Fibroblast of lung (primary cell): ENCODE measurements at places on chromosomes 16 and 17. TPM values are rescaled to one million over a fixed set of nuclear protein-coding genes. Genes with fewer than 3 reads are reported as not detected.

DNA sequence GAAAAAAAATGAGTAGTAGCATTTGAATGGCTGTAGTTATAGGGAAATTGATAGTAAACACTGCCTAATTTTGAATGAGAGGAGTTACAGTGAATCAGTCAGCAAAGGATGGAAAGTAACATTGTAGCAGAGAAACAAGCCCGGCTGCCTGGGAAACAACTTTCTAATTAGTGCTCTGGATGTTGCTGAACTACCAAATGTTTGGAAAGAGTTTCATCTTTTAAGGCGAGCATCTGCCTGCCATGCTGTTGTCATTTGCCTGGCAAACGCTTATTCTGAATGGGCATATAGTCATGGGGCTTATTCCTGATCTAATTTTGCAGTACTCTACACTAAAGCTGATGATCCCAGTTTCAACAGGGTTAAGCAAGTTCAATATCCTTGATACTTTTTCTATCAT, 138.6 kb downstream of the CDH11 start:
- no peak for DNase-seq
- no peak overlapping the region for H3K27ac ChIP-seq
- no peak overlapping the region for H3K4me3 ChIP-seq
- no peaks in the 10 kb centered on the region for H3K27me3 ChIP-seq
- no peaks in the 10 kb centered on the region for H3K36me3 ChIP-seq
- no peaks in the 10 kb centered on the region for H3K4me1 ChIP-seq

- H3K27ac ChIP-seq = no peak overlapping the region
- peak; percentile 37 for DNase-seq
- peaks cover 5% of the 10 kb centered on the region for H3K36me3 ChIP-seq
- peaks cover 13% of the 10 kb centered on the region for H3K4me1 ChIP-seq
These were observed 23.8 kb downstream of the COTL1 start for GRCh38 chr16:84593825-84594724.

DNA sequence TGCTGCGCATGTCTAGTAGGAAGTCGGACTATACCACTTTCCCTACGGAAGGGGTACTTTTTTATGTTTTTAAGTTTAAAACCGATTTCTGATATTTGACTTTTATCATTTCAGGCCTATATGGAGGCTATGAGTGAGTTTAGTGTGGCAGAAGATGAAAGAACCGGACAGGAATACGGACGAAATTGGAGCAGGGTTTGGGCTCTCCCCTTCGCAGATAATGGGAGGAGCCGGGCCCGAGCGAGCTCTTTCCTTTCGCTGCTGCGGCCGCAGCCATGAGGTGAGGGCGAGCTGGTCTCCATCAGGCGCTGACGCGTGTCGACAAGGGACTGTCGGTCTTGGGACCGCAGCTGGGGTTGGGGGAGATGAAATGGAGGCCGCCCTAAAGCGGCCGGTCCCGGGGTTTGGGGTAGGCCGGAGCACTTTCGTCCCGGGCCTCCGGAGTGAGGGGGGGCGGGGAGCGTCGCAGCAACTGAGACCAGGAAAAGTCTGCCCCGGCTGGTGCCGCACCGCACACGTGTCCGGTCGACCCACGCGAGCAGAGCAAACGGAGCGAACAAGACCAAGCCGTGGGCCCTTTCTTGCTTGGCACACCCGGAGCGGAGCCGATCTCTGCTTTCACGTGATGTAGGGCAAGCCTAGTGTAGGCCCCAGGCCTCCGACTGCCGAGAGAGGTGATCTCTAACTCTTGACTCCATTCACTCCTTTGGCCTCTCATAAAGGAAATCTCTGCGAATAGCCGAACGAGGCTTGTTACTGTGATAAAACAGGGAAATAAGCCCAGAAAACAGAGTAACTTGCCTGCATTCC, at the start of gene RPL19:
Gene RPL19 (plus strand): TSS at position 214 of the 810 bp plus-strand sequence. CDS start 62 bp downstream, at position 276.
- peaks cover 16% of the 10 kb centered on the region for H3K36me3 ChIP-seq
- H3K27ac ChIP-seq = peak within 1 kb of the TSS; percentile 98
- peaks cover 11% of the 10 kb centered on the region for H3K4me1 ChIP-seq
- no peaks in the 10 kb centered on the region for H3K27me3 ChIP-seq
- no peak for DNase-seq

DNA sequence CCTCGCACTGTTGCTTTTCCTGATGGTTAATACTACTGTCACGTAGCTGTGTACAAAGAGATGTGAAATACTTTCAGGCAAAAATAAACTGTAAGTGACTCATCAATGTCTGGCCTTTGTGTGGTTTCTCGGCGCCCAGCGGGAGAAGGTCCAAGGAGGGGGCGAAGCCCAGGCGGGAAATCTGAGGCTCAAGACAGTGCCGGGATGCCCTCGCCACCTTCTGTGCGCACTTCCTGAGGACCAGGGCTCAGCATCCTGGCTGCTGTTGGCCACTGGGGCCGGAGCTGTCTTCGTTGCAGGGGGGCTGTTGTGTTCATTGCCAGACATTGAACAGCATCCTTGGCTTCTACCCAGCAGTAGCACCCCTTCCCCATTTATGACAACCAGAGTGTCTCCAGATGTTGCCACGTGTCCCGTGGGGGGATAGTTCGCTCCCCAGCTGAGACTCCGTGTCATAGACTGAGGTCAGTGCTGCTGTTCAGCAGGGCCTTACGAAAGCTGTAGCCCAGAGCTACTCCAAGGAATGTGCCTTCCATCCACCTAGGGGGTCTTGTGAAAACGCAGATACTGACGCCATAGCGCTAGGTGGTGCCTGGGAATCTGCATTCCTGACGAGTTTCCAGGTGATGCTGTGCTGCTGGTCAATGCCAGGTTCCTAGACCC, 67.3 kb upstream of the PLCG2 start:
- peaks cover 4% of the 10 kb centered on the region for H3K36me3 ChIP-seq
- H3K4me1 ChIP-seq = peaks cover 10% of the 10 kb centered on the region
- no peak overlapping the region for H3K4me3 ChIP-seq
- H3K27me3 ChIP-seq = peaks cover 5% of the 10 kb centered on the region
- no peak overlapping the region for H3K27ac ChIP-seq
- DNase-seq = peak; percentile 96

- no peak overlapping the region for H3K4me3 ChIP-seq
- no peak overlapping the region for H3K27ac ChIP-seq
- no peaks in the 10 kb centered on the region for H3K27me3 ChIP-seq
- H3K36me3 ChIP-seq = peaks cover 1% of the 10 kb centered on the region
- no peaks in the 10 kb centered on the region for H3K4me1 ChIP-seq
These were observed 9.5 kb downstream of the ZNF771 start for GRCh38 chr16:30416624-30417528.

DNA sequence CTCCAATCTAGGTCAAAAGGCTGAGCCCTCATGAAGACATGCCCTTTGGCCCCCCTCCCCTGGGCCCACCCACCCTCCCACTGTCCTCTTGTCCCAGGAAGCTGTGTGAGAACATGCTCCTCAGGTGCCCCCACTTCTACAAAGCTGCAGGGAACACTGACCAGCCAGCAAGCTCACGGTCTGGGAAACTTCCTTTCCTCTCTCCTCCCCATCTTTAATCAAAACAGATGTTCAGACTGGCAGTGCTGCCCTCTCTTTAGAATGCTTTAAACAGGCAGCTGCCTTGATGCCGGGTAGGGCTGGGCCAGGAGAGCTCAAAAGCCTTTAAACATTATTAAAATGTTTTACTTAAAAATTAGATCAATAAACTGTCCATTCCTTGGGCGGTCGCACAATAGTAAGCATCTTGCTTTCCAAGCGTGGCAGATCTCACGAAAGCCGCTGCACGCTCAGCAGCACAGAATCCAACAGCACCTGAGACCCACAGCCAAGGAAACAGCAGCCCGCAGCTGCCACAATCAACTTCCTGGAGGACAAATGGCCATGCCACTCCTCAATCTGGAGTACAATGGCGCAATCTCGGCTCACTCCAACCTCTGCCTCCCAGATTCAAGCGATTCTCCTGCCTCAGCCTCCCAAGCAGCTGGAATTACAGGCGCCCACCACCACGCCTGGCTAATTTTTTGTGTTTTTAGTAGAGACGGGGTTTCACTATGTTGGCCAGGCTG, 399.2 kb downstream of the SLC39A11 start:
- DNase-seq = no peak
- peaks cover 3% of the 10 kb centered on the region for H3K4me1 ChIP-seq
- H3K4me3 ChIP-seq = no peak overlapping the region

GRCh38 chr16:81883235-81883634, 104.1 kb downstream of the PLCG2 start:
- H3K4me3 ChIP-seq = no peak overlapping the region
- no peaks in the 10 kb centered on the region for H3K36me3 ChIP-seq

DNA sequence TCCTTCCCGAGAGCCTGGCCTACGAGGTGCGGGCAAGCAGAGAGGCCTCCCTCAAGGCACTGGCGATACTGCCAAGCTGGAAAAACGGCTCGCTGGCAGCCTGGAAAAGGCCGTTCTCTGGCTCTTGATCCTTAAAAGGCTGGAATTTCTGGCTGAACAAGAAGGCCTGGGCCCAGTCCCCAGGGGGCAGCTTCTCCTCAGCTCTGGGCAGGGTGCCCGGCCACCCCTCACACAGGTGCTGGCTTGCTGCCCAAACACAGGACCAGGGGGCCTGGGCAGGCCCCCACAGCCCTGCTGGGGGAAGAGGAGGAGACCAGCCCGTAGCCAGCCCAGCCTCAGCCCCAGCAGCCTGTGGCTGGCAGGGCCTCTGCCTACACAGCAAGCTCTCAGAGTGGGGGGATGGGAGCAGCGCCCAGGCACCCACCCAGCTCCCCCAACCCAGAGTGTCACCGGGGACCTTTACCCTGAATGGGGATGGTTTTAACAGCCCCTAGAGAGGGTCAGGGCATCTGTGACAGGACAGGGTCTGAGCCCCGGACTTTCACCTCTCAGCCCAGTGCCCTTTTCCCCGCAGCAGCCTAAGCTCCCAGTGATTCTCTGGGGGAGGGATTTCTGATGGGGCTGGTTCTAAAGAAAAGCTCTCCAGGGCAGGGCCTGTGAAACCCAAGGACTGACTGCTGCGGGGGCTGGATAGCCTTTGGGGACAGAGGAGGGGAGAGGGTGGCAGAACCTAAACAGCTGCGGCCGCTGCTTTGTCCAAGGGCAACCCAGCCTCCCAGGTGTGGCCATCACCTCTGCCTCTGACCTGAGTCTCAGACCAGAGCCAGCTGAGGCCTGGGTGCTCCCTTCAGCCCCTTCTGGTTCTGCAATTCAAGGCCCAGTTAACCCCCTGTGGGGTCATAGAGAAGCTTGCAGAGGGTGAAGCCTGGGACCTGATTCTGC, 38.6 kb upstream of the TOB1 start:
- peak overlapping the region; percentile 47 for H3K27ac ChIP-seq
- no peak overlapping the region for H3K4me3 ChIP-seq
- H3K4me1 ChIP-seq = peaks cover 12% of the 10 kb centered on the region
- H3K36me3 ChIP-seq = no peaks in the 10 kb centered on the region

- H3K27me3 ChIP-seq = no peaks in the 10 kb centered on the region
These were observed 6.1 kb downstream of the DBNDD1 start for GRCh38 chr16:90012991-90013745.

DNA sequence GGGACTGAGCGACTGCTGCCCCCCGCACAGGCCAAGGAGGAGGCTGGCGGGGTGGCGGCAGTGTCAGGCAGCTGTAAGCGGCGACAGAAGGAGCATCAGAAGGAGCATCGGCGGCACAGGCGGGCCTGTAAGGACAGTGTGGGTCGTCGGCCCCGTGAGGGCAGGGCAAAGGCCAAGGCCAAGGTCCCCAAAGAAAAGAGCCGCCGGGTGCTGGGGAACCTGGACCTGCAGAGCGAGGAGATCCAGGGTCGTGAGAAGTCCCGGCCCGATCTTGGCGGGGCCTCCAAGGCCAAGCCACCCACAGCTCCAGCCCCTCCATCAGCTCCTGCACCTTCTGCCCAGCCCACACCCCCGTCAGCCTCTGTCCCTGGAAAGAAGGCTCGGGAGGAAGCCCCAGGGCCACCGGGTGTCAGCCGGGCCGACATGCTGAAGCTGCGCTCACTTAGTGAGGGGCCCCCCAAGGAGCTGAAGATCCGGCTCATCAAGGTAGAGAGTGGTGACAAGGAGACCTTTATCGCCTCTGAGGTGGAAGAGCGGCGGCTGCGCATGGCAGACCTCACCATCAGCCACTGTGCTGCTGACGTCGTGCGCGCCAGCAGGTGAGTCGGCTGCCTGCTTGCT, 5.6 kb upstream of the TMEM88 start:
- no peak overlapping the region for H3K4me3 ChIP-seq
- peaks cover 10% of the 10 kb centered on the region for H3K4me1 ChIP-seq
- no peak overlapping the region for H3K27ac ChIP-seq
- no peak for DNase-seq
- no peaks in the 10 kb centered on the region for H3K27me3 ChIP-seq

GRCh38 chr17:40004072-40004471, 11.2 kb upstream of the CSF3 start:
- no peaks in the 10 kb centered on the region for H3K4me1 ChIP-seq
- no peaks in the 10 kb centered on the region for H3K27me3 ChIP-seq
- H3K36me3 ChIP-seq = no peaks in the 10 kb centered on the region
- no peak overlapping the region for H3K4me3 ChIP-seq
- DNase-seq = no peak

- no peaks in the 10 kb centered on the region for H3K27me3 ChIP-seq
- no peaks in the 10 kb centered on the region for H3K4me1 ChIP-seq
- H3K27ac ChIP-seq = no peak overlapping the region
- H3K4me3 ChIP-seq = no peak overlapping the region
- H3K36me3 ChIP-seq = peaks cover 12% of the 10 kb centered on the region
These were observed 10.8 kb downstream of the TP53 start for GRCh38 chr17:7676533-7676932.

Gene MPO
- polyA plus RNA-seq = 0.01 TPM in 2 replicates

Gene ETV4
- 1.8 and 4.1 TPM in 2 replicates for polyA plus RNA-seq

Gene GLTPD2
- not detected in 2 replicates for polyA plus RNA-seq

Gene ZNF688
- 3.0 and 3.1 TPM in 2 replicates for polyA plus RNA-seq

Gene CHRNE
- 0.19 and 0.23 TPM in 2 replicates for polyA plus RNA-seq

Gene TRAPPC1
- 342 and 409 TPM in 2 replicates for polyA plus RNA-seq

Gene WNK4
- polyA plus RNA-seq = 0.35 and 0.84 TPM in 2 replicates

Gene MRPS34
- 40.1 and 61.5 TPM in 2 replicates for polyA plus RNA-seq
